ENCODE measurements at places on chromosomes 7 and 10. TPM values are rescaled to one million over a fixed set of nuclear protein-coding genes. Genes with fewer than 3 reads are reported as not detected.
A peak's percentile ranks its signal among the peaks of the same experiment; 100 is the strongest.

The HDAC9 gene
- total RNA-seq = 38.2 TPM

GRCh38 chr7:25694211-25694610 lies 457.8 kb upstream of the NFE2L3 start:
- H3K4me1 ChIP-seq = no peaks in the 10 kb centered on the region
- no peak for DNase-seq
- no peak overlapping the region for H3K4me3 ChIP-seq
- no peaks in the 10 kb centered on the region for H3K27me3 ChIP-seq
- H3K27ac ChIP-seq = no peak overlapping the region
- H3K36me3 ChIP-seq = no peaks in the 10 kb centered on the region

DNA sequence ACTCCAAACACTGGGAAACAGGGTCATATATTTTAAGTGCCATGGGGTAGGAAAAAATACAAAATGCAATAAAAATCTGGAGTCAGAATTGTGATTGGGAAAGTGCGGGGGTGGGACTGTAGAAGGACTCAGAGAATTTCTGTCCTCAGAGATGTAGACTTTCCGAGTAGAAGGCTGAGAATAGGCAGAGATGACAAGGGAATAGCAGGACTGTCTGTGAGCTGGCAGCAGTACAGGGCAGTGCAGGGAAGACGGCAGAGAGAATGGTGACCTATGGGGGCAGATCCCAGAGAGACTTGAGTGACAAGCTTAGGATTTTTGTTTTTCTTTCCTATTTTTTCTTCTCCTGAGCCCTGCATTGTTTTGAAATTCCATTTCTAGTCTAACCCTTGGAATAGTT lies 127.6 kb downstream of the SLC16A9 start:
- peaks cover 36% of the 10 kb centered on the region for H3K4me1 ChIP-seq
- no peak for DNase-seq
- no peaks in the 10 kb centered on the region for H3K27me3 ChIP-seq

GRCh38 chr10:93548376-93549071 lies 17.9 kb upstream of the FFAR4 start:
- H3K4me3 ChIP-seq = no peak overlapping the region
- no peaks in the 10 kb centered on the region for H3K4me1 ChIP-seq

- peaks cover 63% of the 10 kb centered on the region for H3K4me1 ChIP-seq
- H3K4me3 ChIP-seq = no peak overlapping the region
- no peaks in the 10 kb centered on the region for H3K36me3 ChIP-seq
- no peaks in the 10 kb centered on the region for H3K27me3 ChIP-seq
- no peak for DNase-seq
These were observed 47.5 kb downstream of the GLI3 start for GRCh38 chr7:42189535-42189934.

The ASL gene
- total RNA-seq = 27.0 TPM

DNA sequence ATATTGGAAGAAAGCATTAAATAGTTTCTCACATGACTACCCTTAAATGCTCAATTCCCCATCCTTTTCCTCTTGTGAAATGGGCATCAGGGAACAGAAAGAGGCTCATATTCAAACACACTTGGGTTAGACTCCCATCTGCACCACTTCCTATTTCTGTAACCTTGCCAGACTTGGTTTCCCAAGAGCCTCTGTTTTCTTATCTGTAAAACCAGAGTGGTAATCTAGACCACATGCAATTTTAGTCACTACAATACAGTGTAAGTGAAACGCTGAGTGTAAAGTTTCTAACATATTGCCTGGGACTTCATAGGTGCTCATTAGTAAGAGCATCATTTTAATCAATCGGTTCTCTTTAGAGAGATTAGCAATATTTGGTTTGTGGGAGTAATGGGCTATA lies 136.3 kb downstream of the SORCS1 start:
- no peak overlapping the region for H3K4me3 ChIP-seq
- no peak for DNase-seq
- H3K27me3 ChIP-seq = no peaks in the 10 kb centered on the region
- no peaks in the 10 kb centered on the region for H3K4me1 ChIP-seq

GRCh38 chr10:99995713-99996112 lies 14.0 kb downstream of the DNMBP start:
- peaks cover 71% of the 10 kb centered on the region for H3K4me1 ChIP-seq
- DNase-seq = no peak
- H3K27ac ChIP-seq = peak overlapping the region; percentile 47
- H3K36me3 ChIP-seq = no peaks in the 10 kb centered on the region

GRCh38 chr7:63925626-63926460 lies 72.8 kb upstream of the ZNF722 start:
- no peaks in the 10 kb centered on the region for H3K4me1 ChIP-seq
- no peaks in the 10 kb centered on the region for H3K36me3 ChIP-seq
- DNase-seq = peak; percentile 82
- H3K4me3 ChIP-seq = peak overlapping the region; percentile 79
